Putamen (tissue), 1 donor: ENCODE measurements at places on chromosomes 5 and 9.

- DNase-seq = no peak
Measured at GRCh38 chr5:14724633-14725032, 60.1 kb downstream of the OTULIN start.

GRCh38 chr5:122183788-122184170 lies 54.4 kb downstream of the ZNF474 start:
- no peak for DNase-seq

GRCh38 chr9:127388856-127389238 lies 8.1 kb upstream of the SLC2A8 start:
- no peak for DNase-seq

- no peak for DNase-seq
Measured at GRCh38 chr5:109739741-109740728, 50.3 kb downstream of the MAN2A1 start.

GRCh38 chr5:12214267-12215015 lies 310.2 kb upstream of the CTNND2 start:
- DNase-seq = no peak

DNA sequence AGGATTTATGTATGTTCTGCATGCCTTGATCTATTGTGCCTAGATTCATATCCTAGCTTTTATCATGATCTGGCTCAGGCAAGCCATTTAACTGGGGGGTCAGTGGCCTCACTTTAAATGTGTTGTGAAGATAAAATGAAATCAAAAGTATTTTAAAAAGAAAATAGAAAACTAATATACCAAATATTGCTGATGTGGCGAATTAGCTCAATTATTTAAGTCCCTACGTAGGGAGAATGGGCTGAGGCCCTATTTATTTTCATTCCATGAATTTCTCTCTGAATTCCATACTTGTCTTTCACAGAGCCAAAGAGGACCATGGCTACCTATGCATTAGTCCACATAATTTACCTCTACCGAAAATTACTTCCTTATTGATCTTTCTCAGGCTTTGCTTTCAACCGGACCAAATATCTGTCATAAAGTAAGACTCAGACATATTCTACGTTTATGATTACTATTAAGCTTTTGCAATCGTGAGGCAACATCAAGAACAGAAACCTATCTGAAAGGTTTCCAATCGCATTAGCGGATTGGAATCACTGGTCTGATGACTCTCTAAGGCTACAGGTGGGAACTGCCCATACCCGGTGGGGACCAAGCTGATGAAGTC lies 1.7 kb downstream of the MBLAC2 start:
- no peak for DNase-seq

DNA sequence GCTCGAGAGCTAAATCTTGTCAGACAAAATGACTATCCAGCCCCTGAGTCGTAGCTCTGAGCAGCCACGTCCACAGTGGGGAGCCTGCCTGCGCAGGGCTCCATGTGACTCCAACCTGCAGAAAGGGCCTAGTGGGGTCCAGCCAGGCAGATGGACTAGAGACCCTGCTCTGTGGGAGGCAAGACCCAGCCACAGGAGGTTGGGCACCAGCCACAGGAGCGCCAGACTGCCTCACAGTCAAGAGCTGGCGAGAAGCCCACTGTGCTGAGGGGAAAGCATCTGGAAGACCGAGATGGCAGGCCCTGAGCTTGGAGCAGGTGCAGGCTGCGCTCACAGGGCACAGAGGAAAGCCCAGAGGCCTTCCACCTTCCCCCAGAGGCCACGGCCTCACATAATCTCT lies 61.4 kb downstream of the C5orf15 start:
- DNase-seq = no peak

GRCh38 chr5:139836469-139837208 lies 41.0 kb downstream of the PSD2 start:
- DNase-seq = no peak

- no peak for DNase-seq
Measured at GRCh38 chr5:92222449-92222848, 839.3 kb upstream of the ARRDC3 start.

DNA sequence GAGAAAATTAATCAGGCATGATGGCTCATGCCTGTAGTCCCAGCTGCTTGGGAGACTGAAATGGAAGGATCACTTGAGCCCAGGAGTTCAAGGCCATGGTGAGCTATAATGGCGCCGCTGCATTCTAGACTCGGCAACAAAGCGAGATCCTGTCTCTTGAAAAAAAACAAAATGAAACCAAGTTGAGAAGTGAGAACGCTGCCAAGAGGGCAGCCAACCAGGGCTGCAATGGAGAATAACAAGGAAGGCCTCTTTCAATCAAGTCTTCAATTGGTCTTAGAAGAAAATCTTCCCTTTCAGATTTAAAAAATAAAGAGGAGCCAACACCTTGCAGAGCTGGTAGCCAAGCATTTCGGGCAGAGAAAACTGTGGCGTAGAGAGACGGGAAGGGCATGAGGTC lies 14.7 kb downstream of the KIAA1958 start:
- DNase-seq = no peak

GRCh38 chr5:171462928-171463861 lies 43.7 kb downstream of the FGF18 start:
- DNase-seq = no peak

- no peak for DNase-seq
Measured at GRCh38 chr9:130639124-130639765, 25.1 kb upstream of the PRDM12 start.

GRCh38 chr5:94707359-94707758 lies 88.9 kb downstream of the SLF1 start:
- DNase-seq = no peak

DNA sequence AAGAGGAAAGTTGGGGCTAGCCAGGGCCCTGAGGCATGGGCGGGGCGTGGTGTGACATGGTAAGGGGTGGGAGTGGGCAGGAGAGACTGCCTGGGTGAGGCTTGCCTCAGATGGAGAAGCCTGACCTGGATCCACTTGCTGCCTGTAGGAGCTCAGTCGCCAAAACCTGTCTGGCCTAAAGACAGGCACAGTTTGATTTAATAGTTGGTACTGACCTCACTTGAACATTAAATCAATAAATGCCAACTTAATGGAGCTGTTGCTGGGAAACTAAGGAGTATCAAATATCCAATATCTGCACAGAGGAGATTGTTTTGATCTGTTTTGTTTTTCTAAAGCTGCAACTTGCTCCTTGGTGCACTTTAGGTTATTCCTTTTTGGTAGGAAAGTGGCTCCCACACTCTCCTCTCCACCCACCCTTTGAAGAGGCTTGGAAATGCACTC lies 86.4 kb downstream of the RCL1 start:
- no peak for DNase-seq

GRCh38 chr9:91126761-91127445 lies 234.8 kb downstream of the AUH start:
- no peak for DNase-seq

DNA sequence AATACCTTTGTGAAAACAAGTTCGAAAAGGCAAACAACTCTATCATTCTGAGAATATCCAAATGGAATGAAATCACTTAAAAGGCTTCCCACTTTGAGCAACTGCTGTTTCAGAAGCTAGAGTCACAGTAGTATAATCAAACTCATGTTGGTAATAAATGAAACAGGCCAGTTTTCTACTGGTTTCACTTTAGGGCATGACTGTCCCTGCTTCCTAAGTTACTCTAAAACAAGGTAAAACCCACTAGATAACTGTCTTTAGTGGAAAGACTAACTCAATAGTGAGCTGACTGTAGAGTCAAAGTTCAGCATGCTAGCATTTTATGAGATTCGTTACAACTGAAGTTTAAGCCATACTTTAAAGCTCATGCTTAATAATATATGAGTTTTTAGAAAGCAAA lies 6.0 kb downstream of the CDC26 start:
- DNase-seq = no peak

- DNase-seq = no peak
Measured at GRCh38 chr5:176410486-176411180, 5.7 kb downstream of the CLTB start.

DNA sequence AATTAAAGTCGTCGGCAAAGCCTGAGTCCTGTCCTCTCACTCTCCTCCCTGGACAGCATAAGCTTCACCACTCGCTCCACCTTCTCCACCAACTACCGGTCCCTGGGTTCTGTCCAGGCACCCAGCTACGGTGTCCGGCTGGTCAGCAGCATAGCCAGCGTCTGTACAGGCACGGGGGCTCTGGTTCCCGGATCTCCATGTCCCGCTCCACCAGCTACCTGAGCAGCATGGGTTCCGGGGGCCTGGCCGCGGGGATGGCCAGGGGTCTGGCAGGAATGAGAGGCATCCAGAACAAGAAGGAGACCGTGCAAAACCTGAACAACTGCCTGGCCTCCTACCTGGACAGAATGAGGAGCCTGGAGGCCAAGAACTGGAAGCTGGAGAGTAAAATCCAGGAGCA lies 1.7 kb upstream of the XPA start:
- no peak for DNase-seq

- no peak for DNase-seq
Measured at GRCh38 chr9:106069241-106069640, 374.9 kb downstream of the TMEM38B start.

GRCh38 chr5:59905188-59905587 lies 11.7 kb upstream of the PDE4D start:
- DNase-seq = no peak

DNA sequence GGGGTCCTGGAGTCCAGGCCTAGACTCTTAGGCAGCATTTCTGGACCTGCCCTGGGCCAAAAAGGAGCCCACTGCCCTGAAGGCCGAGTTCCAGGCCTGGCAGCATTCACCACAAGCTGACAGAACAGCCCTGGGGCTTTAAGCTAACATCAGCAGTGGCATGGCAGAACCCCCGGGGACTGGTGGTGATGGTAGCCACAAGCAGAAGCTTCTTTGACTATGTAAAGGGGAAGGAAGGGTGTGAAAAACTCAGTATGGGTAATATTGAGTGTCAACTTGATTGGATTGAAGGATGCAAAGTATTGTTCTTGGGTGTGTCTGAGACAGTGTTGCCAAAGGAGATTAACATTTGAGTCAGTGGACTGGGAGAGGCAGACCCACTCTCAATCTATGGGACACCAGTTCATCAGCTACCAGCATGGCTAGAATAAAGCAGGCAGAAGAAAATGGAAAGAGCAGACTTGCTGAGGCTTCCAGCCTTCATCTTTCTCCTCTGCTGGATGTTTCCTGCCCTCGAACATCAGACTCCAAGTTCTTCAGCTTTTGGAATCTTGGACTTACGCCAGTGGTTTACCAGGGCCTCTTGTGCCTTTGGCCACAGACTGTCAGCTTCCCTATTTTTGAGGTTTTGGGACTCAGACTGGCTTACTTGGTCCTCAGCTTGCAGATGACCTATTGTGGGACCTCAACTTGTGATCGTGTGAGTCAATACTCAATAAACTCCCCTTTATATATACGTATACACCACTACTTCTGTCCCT lies 661.0 kb upstream of the C9orf72 start:
- DNase-seq = no peak

DNA sequence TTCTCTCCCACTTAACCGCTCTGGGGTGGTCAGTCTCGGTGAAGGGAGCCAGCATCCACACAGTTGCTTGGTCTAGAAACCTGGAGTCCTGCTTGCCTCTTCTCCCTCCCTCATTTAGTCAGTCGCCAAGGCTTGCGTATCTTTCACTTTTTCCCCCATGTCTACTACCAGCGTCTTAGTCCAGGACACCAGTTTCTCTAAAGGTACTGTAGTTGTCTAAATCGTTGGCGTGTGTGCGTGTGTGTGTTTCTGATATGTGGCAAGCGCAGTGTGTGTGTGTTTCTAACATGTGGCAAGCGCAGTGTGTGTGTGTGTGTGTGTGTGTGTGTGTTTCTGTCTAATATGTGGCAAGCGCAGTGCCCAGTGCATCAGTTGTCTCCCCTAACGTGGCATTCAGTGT lies 641 bp downstream of the ATP6V1G1 start:
- no peak for DNase-seq

- no peak for DNase-seq
Measured at GRCh38 chr5:181217803-181218062, 5.3 kb upstream of the TRIM41 start.

DNA sequence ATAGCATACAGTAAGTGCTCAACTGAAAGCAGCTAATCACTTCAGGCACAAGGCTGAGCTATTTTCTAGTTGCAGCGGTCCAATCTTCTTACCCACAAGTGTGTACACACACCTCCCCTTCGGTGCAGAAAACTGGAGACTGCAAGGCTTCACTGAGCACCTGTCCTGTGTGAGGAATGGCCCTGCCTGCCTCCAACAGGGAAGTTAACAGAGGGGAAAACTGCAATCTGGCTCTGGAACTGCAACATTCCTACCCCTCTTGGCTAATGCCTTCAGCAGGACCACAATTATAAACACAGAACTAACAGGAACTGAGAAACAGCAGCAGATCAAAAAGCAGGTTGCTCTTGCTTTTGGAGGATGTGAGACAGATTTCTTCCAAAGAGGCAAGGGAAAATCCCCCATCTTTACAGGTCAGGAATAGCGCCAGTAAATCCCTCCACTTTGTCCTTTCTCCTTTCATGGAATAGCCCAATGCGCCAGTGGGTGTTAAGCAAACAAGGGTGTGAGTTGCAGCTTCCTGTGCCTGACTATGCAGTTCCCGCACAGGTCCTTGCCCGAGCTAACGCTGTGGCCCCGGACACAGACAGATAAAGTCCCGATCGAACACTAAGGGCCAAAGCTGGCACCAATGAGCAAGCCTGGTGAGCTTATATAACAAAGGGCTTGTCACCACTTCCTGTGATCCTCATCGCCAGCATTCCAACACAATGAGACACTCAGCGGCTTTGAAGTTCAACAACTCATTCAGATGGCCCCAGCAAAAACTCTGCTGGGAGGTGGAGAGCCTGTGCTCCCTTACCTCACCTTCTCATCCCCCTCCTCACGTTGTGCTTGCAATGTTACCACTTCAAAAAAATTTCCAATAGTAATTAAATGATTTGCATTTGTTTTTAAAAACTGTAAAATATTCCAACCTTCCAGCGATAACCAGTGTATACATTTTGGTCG lies 21.5 kb downstream of the SHB start:
- peak; percentile 70 for DNase-seq

DNA sequence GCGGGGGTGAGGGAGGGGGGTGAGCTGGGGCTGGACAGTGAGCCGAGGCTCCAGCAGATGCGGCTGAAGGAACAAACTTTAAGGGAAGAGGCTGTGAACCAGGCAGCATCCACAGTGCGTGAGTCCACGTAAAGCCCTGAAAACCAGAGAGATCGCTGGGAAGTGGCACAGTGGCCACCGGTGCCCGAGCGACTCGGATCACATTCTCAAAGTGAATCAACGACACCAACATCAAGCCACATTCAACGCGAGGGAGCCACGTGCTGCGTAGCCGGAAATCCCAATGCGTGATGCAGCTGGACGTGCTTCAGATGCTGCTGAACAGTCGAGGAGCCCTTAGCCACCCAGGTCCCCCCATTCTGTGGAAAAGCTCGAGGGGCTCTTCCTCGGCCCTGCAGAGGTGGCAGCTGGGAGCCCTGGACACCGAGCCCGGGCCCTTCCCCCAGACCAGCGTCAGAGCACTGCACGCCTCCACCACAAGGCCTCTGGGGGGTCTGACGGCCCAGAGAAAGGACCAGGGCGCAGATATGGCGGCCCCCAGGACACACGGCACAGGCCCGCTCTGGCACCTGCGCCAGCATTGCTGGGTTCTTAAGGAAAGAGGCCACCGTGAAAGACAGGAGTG lies 53.7 kb upstream of the EXOC3 start:
- no peak for DNase-seq
